GOT3 (cell line): ENCODE measurements at places on chromosomes 13 and 19.

DNA sequence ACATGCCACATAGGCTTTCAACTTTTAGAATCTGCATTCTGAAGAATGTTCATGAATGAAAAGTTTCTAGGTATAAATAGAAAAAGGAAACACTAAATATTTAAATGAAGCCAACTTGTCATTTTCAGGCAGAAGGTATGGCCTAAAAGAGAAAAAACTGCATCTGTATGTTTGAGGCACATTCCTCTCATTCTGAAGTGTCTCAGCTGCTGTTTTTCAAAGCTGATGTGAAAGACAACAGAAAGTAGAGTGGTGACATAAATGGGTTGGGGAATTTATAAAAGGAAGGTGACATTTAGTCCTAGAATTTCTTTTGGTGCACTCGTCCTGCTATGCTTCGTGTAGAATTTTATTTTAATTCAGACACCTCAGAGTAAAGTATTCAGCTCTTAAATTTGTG lies 539.6 kb upstream of the SLITRK5 start:
- no peak for DNase-seq

GRCh38 chr13:80173224-80173623 lies 167.7 kb downstream of the SPRY2 start:
- DNase-seq: no peak

DNA sequence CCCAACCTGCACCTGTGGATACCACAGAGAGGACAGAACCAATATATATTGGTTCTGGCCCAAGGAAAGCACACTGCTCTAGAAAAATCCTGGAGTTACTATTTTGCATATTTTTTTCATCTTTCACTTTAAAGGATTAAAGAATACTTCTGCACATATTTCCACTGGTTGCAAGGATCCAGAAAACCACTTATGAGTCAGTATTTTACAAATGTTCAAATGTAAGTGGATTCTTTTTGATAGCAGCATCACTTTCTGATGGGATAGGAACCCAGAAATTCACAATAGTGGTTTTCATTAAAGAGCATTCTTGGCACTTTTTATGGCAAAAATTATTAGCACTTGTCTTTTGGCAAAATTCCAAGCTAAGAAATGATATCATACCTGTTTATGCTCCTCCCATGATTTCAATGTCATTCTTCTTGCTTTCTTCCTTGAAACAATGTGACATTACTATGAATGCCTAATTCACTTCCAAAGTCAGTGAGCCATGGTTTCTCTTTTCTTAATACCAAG lies 38.2 kb downstream of the MZT1 start:
- no peak for DNase-seq

GRCh38 chr13:114114006-114114640 lies 18.3 kb downstream of the RASA3 start:
- DNase-seq: no peak

GRCh38 chr13:34320084-34320483 lies 502.1 kb downstream of the RFC3 start:
- no peak for DNase-seq

DNA sequence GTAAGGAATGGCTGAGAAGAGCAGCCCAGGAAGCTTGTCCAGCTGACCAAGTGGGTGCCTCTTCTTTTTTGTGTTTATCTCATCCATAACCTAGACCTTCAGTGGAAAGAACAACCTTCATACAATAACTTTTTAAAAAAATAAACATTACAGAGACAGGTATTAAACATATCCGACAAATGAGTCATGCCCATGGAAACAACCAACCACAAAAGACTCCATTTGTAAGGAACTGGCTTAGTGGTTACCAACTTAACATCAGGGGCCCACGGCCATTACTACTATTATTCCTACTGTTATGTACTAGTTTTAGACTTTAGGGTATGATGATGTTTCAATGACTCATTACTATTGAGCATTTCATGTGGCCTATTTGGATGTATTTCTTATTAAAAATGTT lies 191.7 kb upstream of the SERP2 start:
- DNase-seq: no peak

GRCh38 chr19:38316477-38317067 lies 825 bp upstream of the YIF1B start:
- DNase-seq: no peak

- DNase-seq: no peak
These were observed 10.3 kb downstream of the TMEM272 start for GRCh38 chr13:51834581-51835171.

DNA sequence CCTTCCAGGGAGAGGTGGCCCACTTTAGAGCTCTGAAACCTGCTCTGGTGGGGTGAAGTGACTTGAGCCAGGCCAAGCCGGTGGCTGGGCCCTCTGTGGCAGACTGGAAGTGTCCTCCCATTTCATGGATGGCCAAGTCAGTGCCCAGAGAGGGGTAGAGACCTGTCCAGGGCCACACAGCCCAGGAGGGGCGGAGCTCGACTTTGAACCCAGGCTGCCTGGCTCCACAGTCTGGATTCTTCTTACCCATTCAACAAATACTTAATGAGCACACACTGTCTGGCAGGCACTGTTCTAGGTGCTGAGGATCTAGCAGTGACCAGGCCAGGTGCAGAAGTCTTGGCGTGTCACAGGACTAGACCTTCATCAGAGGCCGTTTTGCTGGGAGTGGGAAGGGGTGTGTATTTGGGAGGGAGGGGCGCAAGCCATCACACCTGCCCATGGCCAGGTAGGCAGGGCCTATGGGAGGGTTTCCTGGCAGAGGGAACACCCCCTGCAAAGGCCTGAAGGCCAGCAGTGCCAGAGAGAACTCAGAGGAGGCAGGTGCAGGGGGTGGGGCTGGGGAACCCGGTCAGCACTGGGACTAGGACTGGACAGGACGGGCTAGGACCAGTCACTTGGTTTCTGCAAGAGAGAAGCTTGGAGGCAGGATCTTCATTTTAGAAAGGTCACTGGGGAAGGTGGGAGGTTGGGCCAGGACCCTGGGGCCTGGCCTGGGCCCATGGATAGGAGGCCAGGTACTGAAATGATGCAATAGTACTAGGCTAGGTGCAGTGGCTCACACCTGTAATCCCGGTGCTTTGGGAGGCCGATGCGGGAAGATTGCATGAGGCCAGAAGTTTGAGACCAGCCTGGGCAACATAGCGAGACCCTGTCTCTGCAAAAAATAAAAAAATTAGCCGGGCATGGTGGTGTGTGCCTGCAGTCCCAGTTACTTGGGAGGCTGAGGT lies 31.8 kb downstream of the DNM2 start:
- no peak for DNase-seq

DNA sequence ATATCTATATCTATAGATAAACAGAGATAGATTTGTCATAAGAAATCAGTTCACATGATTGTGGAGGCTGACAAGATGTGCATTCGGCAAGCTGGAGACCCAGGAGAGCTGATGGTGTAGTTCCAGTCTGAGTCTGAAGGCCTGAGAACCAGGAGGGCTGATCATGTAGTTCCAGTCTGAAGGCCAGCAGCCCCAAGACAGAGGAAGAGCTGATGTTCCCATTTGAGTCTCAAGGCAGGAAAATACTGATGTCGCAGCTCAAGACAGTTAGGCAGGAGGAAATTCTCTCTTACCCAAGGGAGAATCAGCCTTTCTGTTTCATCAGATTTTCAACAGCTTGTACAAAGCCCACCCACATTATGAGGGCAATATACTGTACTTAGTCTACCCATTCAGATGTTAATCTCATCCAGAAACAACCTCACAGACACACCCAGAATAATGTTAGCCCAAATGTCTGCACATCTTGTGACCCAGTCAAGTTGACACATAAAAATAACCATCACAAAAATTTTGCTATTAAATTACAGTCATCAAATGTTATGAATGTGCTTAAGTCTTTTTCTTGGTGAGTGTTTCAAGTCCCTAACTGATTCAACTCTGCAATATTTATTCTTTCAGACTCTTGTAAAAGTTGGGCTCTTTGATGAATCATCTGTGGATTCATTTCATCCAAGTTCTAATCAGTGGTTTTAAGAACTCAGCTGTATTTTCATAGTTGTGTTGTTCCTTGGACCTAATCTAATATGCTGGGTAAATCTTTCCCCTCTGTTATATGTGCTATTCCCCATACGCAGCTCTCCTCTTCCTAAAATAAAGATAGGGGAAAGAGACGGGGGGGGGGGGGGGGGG lies 22.7 kb upstream of the LRCH1 start:
- DNase-seq: no peak

DNA sequence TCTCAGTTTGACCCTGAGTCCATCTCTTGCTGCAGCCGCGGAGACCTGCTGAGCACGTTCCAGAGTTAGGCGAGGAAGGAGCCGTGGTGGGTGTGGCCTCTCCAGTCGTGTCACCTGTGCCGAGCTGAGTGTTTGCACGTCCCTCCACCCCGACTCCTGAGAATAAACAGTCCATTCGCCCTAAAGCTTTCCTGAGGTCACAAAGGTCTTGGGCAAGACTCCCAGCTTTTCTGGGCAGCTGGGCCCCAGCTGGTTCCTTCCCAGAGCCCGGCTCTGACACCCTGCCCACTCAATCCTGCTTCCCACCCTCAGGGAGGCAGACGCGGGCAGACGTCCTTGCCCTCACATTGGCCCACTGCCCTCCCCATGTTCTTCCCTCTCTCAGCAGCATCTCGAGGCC lies 142.2 kb downstream of the KCTD15 start:
- DNase-seq: no peak

DNA sequence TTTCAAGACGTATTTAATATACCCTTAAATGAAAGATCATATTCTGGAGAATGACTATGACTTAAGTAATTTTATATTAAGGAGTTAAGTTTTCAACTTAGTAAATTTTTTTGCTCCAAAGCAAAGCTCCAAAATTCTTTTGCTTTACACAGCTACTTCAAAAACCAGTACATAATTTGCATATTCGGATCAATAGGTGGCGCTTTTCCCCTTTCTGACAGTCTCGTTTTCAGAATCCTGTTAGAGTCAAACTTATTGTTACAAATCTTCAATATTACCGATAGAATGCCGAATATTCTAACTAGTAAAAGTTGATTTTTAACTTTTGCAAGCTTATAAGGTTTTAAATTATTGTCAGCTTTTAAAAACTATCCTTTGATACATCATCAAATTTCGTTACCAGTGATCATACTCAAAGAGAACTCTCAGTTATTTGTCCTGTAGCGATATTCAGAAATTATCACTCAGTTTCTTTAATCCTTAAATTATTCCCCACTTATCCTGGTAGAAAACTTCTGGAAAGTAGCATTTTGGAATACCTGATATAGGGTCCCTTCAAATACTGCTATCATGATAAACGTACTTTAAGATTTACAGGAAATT lies 852.7 kb upstream of the KLHL1 start:
- DNase-seq: no peak

DNA sequence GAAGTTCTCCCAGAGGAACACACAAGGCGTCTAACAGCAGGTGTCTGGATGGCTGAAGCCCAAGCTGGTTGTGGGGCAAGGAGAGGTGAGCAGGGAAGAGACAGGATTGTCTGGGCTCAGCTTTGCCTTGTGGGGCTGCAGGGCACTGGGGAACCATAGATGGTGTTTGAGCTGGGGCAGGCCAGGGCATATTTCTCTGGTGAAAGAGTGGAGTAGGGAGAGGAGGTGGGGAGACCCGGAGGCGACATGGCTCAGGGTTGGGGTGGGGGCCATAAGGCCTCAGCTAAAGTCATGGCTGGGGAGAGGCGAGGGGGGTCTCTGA lies 5.4 kb upstream of the PALM start:
- DNase-seq: no peak

DNA sequence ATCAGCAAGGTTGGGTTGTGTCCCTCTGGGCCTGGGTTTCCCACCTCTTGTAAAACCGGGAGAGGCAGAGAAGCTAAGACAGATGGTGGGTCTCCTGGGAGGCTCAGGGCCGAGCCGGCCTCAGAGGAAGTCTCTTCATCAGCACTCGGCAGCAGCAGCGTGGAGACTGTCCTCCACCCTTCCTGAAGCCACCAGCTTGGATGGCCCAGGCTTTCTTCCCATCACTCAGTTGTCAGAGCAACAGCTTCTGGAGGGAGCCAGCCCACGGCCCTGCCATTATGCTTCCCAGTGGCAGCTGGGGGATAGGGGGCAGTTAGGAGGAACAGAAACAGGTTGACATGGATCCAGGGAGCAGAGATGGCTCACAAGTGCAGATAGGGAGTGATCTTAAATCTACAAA lies 191.0 kb downstream of the KATNAL1 start:
- no peak for DNase-seq

DNA sequence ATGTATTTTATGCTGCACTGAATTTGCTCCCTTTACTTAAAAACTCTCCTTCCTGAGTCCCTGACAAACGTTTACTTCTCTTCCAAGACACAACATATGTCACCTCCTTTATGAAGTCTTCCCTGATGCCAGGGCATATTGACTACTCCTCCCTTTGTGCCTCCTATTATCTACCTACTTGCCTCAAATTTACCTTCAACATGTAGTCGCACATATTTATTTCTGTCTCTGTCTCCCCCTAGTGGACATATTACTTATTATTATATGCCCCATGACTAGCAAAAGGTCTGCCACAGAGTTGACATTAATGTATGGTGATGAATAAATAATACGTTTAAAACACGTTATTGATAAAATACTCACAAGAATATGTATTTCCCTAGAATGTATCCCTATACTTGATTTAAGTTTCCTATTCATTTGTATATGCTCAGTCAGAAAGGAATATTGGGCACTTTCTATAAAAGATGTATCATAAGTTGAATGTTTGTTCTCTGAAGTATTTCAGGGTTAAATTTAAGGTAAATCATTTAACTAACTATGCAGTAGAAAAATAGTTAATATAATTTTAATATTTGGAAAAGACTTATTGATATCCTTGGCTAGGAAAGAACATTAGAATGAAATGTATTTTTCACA lies 250.3 kb upstream of the ATXN8OS start:
- no peak for DNase-seq

- no peak for DNase-seq
These were observed 249.6 kb downstream of the GPC6 start for GRCh38 chr13:93476175-93476574.

- no peak for DNase-seq
These were observed 7.1 kb upstream of the PDE4C start for GRCh38 chr19:18233224-18233825.

- DNase-seq: no peak
These were observed 279 bp downstream of the DMRTC2 start for GRCh38 chr19:41845051-41845590.

DNA sequence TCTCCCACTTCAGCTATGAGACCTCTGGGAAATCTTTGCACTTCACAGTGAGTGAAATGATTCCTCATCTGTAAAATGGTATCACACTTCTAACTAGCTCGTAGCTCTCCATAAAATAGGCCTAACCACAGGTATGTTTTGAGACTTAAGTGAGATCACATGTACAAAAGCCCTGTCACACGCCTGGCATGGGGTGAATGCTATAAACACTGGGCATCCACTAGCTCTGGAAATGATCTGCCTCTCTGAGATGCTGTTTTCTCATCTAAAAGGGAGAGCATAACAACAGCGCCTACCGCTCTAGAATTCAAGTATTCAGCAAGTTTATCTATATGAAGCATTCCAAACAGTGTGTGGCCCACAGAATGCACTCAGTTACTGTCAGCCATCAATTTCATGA lies 2.2 kb downstream of the AKT2 start:
- no peak for DNase-seq

GRCh38 chr19:48484931-48485612 lies 15.9 kb downstream of the CYTH2 start:
- DNase-seq: no peak

GRCh38 chr13:48334534-48335127 lies 31.1 kb downstream of the RB1 start:
- no peak for DNase-seq

- no peak for DNase-seq
These were observed 9.6 kb upstream of the TPM4 start for GRCh38 chr19:16066611-16067104.

- DNase-seq: no peak
These were observed 161.4 kb downstream of the EFNB2 start for GRCh38 chr13:106373989-106374572.

GRCh38 chr13:77036279-77036678 lies 9.3 kb upstream of the FBXL3 start:
- no peak for DNase-seq

GRCh38 chr13:86878781-86879180 lies 792.4 kb upstream of the SLITRK5 start:
- no peak for DNase-seq
